ENCODE measurements at places on chromosomes 7 and 10.
A peak's percentile ranks its signal among the peaks of the same experiment; 100 is the strongest.

GRCh38 chr10:108090476-108091215 lies 926.1 kb upstream of the SORCS1 start:
- DNase-seq = no peak

GRCh38 chr10:1631282-1631681 lies 106.0 kb downstream of the ADARB2 start:
- DNase-seq = no peak

DNA sequence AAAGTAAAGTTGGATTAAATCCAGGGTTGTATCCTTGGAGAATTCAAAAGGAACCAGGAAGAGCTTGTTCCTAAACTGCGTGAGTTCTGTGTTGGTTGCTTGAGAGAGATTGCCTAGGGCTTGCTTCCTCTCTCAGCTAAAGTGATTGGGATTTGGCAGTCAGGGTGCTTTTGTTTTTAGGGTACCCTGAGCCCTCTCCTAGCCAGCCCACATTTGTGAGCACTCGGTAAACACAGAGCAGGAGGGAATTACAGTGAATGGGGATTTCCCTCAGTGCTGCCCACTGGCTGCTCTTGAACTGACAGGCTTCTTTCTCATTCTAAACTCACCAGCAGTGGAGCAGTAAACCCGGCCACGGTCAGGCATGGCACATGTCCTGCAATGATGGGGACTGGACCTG lies 146.9 kb downstream of the TPST1 start:
- no peak for DNase-seq

GRCh38 chr10:131925011-131925649 lies 24.3 kb downstream of the PPP2R2D start:
- no peak for DNase-seq

DNA sequence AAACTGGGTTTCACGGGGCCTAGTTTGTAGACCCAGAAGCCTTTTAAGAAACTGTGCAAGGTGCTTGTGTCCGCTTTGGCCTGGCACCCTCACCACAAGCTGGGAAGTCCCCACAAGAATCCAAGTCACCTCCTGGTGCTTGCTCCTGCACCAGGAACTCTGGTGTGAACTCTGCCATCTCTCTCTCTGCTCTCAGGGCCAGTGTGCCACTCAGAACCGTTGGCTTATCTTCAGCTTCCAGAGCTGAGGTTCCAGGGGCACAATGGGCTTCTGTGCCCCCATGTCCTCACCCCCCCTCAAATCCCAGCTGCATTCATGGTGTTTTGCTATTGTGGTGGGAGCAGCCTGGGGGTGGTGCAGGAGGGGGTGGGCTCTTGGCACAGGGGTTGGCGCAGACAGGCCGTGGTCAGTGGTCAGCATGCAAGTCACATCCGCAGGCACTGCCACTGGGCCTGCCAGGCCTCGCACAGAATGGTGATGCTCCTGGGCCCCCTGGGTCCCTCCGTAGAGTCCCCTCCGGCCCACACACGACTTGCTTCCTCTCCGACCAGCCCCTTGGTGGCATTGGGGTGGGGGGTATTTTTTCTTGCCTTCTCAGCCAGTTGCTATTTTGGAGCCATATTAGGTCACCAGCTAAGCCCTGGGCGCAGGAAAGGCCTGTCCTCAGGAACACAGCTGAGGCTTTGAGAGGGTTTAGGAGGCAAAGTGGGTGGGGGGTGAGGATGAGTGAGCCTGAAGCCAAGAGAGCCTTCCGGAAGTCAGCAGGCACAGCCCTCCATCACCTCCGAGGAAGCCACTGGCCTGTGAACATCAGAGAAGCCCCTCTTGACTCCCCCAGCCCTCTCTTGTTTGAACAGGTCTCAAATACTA lies 3.0 kb downstream of the ZCCHC24 start:
- DNase-seq = peak; percentile 98

- no peak for DNase-seq
Observed at GRCh38 chr7:144133307-144133706, 10.3 kb downstream of the OR2A14 start.

DNA sequence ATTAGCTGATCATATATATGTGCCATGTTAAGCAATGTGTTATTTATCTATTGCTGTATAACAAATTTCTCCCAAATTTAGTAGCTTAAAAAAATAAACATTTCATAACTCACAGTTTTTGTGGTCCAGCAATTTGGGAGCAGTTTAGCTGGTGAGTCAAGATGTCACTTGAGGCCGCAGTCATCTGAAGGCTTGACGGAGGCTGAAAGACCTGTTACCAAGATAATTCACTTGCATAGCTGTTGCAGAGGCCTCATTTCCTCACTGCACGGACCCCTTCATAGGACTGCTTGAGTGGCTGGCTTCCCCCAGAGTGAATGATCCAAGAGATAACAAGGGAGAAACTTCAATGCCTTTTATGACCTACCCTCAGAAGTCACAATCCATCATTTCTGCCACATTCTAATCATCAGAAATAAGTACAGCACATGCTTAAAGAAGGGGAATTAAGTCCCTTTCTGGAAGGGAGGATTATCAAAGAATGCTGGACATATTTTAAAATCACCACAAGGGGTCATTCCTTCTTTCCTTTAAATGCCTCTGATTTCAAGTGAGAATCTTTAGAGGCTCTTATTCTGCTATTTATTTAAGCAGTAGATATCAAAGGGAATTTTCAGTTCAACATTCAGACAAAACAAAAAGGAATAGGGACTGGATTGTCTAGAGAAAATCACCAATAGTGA lies 10.5 kb upstream of the SRPK2 start:
- DNase-seq = no peak

GRCh38 chr7:20307119-20307518 lies 23.6 kb upstream of the ITGB8 start:
- no peak for DNase-seq

- peak; percentile 75 for DNase-seq
Observed at GRCh38 chr10:60570272-60570865, 180.7 kb upstream of the ANK3 start.

DNA sequence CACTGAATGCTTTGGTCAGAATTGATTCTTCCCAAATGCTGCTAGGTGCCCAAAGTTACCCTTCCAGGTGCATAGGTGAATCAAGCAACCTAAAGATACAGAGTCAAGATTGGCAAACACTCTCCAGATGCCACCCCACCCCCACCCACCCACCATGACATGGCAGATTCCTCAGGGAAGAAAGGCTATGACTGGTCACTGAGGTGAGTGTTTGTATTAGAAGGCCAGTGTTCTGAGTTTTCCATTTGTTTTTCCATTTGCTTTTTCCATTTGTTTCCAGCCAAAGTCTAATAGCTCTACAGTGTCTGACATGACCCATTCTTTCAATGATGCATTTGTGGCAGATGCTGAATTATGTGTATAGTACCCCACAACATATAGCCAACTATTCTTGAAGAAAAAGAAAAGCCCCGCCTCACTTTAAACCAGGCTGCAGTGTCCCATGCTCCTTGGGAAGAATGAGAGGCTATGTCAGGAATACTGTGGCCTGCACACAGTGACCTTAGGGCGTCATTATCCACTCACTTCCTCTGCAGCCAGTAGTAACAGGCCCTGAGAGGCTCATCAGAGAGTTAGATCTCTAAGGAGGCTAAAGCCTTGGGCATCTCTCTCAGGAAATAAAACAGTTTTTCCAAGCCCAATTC lies 16.1 kb upstream of the HIBADH start:
- no peak for DNase-seq

- peak; percentile 89 for DNase-seq
Observed at GRCh38 chr10:60816628-60817397, 38.5 kb downstream of the CDK1 start.

DNA sequence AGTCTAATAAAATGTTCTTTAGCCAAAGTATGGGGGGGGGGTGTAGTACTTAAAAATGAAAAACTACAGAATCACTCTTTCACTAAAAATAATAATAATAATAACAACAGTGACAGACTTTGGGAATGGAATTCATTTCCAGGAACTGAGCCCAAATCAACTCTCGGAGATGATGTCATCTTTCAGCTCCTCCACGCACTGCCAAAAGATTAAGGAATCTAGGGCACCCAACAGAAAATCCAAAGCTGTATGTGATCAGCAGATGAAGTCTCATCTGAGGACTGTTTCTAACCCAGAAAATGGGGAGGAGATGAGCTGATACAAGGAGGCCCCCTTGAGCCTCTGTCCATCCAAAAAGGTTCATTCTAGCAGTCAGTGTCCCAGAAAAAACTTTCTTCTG lies 54.5 kb downstream of the GRB10 start:
- DNase-seq = peak; percentile 24

DNA sequence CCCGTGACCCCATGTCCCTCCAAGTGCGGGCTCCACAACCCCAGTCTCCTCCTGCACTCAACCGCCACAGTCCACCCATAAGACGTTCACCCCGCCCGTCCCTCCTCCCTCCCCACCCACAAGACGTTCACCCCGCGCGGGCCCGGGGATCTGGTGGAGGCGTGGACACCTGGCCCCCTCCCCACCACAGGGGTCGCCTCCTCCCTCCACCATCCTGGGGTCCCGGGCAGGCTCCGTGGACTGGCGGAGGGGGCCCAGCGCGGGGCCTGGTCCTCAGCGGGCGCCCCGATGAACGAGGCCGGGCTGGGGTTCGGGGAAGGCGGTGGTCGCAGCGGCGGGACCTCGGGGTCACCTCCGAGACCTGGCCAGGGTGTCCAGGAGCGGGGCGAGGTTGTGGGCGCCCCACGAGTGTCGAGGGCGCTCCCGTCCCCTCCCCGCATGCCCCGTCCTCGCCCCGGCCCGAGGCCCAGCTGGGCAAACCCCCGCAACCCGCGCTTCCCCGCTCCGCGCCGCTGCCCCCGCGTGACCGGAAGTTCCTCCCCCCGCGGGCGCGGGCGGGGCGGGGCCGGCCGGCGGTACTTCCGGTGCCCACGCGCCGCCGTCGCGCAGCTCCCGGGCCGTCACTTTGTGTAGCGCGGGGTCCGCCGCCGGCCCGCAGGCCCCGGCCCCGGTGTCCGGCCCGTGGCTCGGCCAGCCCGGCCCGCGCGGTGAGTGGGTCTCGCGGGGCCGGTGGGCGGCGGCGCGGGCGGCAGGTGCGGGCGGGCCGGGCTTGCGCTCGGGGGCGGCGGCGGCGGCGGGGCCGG lies at the start of gene ZNF316:
Gene ZNF316 (plus strand): TSS at position 578 of the 803 bp plus-strand sequence. CDS start 5,092 bp downstream, outside the sequence.
- peak; percentile 61 for DNase-seq

DNA sequence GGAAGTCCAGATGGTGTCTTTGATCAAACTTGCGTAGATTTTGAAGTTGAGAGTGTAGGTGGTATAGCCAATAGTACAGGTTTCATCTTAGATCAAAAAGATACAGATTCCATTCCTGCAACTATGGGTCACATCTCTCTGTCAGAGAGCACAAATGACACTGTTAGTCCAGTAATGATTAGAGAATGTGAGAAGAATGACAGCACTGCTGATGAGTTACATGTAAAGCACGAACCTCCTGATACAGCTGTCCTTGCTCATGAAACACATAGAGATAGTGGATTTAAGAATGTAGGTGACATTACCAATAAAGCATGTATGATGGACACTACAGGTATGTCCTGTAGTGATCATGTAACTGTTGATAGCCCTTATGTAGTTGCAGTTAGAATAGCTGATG lies 59.1 kb downstream of the LOXL4 start:
- no peak for DNase-seq

DNA sequence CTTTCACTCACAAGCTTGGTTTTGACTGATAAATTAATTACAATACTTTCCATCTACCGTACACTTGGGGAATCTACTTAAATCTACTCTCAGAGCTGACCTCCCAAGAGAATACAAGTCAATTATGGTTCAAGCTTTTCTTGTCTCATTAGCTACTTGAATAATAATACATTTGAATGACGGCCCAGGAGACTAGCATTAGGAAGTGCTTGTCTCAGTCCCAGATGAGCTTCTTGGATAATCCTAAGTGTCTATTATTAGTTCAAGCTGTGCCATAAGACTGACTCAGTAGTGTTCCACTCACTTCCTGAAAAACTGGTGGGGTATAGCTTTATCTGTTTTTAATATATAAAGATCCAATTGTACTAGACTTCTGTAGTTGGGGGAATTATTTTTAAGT lies 100.2 kb downstream of the GNAT3 start:
- DNase-seq = no peak

GRCh38 chr7:132866144-132866531 lies 215.8 kb downstream of the CHCHD3 start:
- no peak for DNase-seq

DNA sequence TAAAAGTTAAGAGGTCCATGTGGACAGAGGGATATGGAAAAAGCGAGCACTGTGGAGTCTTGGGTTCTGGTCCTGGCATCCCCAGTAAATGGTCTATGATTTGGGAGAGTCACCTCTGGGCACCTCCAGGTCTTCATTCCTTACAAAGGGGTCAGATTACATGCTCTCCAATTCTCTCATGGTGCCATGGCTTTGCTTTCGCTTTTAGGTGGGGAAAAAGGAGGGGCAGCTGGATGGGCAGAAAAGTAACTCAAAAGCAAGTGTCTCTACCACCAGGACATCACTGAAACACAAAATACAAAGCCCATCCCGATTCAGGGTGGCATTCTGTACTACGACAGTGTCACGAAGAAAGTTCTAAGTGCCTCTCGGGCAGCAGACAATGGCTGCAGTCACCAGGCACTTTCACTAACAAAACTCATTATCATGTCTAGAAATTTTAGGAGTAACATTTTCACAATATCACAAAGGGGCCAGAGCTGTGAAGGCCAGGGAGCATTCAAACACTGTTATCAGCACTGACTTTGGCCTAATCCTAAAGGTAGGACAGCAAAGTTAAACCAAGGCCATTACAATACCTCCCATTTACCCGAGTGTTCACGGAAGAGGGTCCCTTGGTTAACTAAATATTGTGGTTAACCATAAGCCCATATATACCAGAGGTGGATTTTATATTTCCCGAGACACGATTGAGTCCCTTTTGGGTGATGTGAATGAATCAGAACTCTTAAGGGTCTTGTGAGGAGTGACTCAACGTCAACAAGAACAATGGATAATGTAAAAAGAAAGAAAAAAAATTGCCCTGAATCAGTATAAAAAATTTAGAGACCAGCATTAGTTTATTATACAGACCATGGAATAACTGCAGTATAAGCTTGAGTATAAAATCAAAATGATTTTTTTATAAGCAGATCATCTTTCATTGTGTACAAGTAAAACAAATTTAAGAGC lies 2.5 kb downstream of the PSAP start:
- DNase-seq = no peak

GRCh38 chr10:110918269-110918642 lies 724 bp downstream of the BBIP1 start:
- peak; percentile 89 for DNase-seq

GRCh38 chr10:22086730-22087401 lies 83.3 kb upstream of the DNAJC1 start:
- DNase-seq = peak; percentile 22

DNA sequence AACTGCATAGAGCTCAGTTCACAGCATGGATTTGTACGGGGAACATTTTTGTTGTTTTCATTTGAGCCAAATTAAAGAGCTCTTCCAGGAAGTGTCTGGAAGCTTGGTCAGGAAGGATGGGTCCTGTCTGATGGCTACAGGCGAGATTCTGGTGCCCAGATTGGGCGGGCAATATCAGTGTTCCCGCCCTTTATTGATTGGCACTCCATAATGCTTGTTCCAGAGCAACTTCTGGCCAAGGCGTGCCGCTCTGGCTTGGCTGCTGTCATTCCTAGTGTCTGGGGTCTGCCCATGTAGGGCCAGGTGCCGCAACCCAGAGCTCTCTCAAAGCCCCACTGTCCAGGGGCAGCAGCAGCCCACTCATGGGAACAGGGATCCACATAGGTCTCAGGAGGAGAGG lies 45.9 kb downstream of the RAMP3 start:
- no peak for DNase-seq

All from putamen (tissue), 1 donor.